ENCODE measurements at places on chromosomes 3 and 15. TPM values are rescaled to one million over a fixed set of nuclear protein-coding genes. Genes with fewer than 3 reads are reported as not detected.

GRCh38 chr15:74171965-74172541 lies 1.5 kb upstream of the ISLR start:
- no peak overlapping the region for H3K27ac ChIP-seq
- no peaks in the 10 kb centered on the region for H3K4me1 ChIP-seq
- peaks cover 3% of the 10 kb centered on the region for H3K27me3 ChIP-seq
- DNase-seq, result no peak
- H3K36me3 ChIP-seq, result no peaks in the 10 kb centered on the region

- no peak overlapping the region for H3K27ac ChIP-seq
- no peaks in the 10 kb centered on the region for H3K36me3 ChIP-seq
- H3K4me3 ChIP-seq, result no peak overlapping the region
- H3K4me1 ChIP-seq, result peaks cover 37% of the 10 kb centered on the region
- DNase-seq, result no peak
- H3K27me3 ChIP-seq, result no peaks in the 10 kb centered on the region
These were observed 29.3 kb downstream of the CD200 start for GRCh38 chr3:112362221-112362620.

DNA sequence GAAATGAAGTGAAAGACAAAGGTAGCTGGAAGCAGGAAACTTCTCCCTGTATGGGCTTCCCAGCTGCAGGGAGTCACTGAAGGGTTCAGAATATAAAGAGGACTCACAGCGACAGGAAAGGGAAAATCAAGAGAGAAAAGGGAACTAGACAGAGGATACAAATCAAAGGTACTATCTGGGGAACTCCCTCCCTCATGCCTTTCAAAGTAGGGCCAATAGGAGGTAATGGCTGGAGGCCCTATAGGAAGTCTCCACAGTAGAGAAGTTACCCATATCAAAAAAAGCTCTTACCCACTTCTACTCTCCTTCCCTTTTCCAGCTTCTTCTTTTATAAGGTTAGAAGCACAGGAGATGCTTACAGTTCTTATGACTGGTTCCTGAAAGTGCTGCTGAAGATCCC lies 43.5 kb downstream of the FMN1 start:
- H3K36me3 ChIP-seq, result no peaks in the 10 kb centered on the region
- no peak overlapping the region for H3K27ac ChIP-seq
- H3K4me1 ChIP-seq, result peaks cover 31% of the 10 kb centered on the region
- no peak overlapping the region for H3K4me3 ChIP-seq
- no peak for DNase-seq
- H3K27me3 ChIP-seq, result peaks cover 15% of the 10 kb centered on the region

GRCh38 chr3:187212705-187213104 lies 15.4 kb downstream of the RTP1 start:
- no peak overlapping the region for H3K4me3 ChIP-seq
- H3K27me3 ChIP-seq, result peaks cover 22% of the 10 kb centered on the region
- no peaks in the 10 kb centered on the region for H3K36me3 ChIP-seq
- no peaks in the 10 kb centered on the region for H3K4me1 ChIP-seq

The NOX5 gene
- not detected for total RNA-seq

DNA sequence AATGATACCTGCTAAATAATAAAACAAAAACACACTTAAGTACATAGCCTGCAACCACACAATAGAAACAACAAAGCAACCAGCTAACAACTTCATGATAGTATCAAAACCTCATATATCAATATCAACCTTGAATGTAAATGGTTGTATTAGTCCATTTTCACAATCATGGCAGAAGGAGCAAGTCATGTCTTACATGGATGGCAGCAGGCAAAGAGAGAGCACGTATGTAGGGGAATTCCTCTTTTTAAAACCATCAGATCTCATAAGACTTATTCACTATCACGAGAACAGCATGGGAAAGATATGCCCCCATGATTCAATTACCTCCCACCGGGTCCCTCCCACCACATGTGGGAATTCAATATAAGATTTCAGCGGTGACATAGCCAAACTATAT lies 44.5 kb upstream of the PTX3 start:
- DNase-seq, result no peak
- H3K27ac ChIP-seq, result no peak overlapping the region
- no peaks in the 10 kb centered on the region for H3K36me3 ChIP-seq
- H3K4me1 ChIP-seq, result no peaks in the 10 kb centered on the region

Measured in activated CD8-positive, alpha-beta T cell treated with anti-CD3 and anti-CD28 coated beads, Interleukin-2, amount 10 ng/mL, durations not matched to agents 7 days and 5 days (primary cell).